ENCODE measurements at places on chromosomes 13 and 19.
A peak's percentile ranks its signal among the peaks of the same experiment; 100 is the strongest.

- no peak for DNase-seq
Measured at GRCh38 chr19:11722414-11722813, 16.3 kb downstream of the ZNF823 start.

GRCh38 chr13:112956571-112957294 is 12.3 kb upstream of the MCF2L start:
- no peak for DNase-seq

GRCh38 chr13:102710261-102710679 is 15.4 kb upstream of the METTL21C start:
- DNase-seq: no peak

- no peak for DNase-seq
Measured at GRCh38 chr13:79508224-79508961, 27.4 kb downstream of the NDFIP2 start.

DNA sequence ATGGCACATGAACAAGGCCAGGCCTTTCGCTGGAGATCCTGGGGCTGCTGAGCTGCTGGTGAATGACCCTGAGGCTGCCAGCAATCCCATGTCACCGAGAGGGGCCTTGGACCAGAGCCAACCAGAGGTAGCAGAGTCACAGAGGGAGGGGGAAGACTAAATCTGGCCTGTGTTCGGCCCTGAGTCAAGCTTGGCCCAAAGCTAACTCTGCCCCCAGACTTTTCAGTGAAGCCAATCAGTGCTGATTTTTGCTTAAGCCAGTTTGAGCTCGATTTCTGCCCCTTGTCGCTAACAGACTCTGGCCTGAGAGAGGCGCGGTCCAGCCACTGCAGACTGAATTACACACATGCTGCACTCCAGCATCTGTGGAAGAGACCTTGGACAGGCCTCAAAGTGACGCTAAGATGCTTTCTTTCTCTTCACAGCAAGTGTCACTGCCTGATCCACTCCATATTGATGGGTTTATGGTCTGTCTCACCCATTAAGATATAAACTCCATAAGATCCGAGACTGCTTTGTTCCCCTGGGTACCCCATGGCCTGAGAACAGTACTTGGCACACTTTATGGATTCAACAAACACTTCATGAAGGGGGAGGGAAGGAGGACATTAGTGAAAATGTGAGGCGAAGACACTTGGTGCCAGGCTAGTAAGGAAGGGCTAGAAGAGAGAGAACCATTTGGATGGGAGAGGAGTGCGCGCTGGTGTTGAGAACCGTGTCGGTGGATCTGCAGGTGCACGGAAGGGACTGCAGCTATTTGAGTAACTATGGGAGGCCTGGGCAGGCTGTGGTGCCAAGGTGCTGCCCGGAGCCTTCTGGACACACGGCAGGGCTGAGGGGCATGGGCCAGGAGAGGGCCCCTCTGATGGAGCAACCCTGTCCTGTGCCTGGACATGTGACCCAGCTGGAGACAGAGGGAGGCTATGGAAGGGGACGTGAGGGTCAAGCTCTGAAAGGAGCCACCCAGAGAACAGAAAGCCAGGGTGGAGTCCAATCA is 17.6 kb downstream of the RANBP3 start:
- no peak for DNase-seq

DNA sequence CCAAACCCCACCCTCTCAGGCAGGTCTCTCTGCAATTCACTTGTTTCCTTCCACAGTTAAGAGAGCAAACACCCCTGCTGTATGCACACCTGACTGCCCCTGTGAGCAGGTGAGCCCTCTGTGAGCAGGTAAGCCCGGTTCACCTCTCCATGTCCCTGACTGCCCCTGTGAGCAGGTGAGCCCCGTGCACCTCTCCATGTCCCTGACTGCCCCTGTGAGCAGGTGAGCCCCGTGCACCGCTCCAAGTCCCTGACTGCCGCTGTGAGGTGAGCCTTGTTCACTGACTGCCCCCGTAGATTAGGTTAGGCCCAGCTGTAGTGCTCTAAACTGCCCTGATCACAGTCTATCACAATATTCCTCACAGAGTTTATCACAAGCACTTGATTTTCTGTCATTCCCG is 29.2 kb downstream of the TMTC4 start:
- DNase-seq: no peak

GRCh38 chr19:48394331-48395169 is 1.1 kb downstream of the GRIN2D start:
- no peak for DNase-seq

GRCh38 chr19:677201-677600 is 1.0 kb downstream of the FSTL3 start:
- DNase-seq: no peak

DNA sequence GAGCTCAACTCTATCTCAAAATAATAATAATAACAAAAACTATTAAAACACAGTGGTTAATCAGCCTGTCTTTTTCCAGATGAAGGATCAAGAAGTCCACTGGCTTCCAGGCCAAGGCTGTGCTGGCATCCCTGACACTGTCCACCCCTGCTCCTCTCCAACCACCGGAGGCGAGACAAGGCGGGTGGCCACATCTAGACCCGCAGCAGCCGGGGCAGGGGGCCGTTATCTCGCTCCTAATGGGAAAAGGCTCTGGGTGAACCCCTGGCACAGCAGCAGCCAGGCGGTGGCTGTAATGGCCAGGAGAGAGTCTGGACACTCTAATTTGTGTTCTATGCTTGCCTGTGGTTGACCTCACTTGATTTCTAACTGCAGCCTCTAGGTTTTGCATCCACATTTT is 158.0 kb upstream of the SOX1 start:
- no peak for DNase-seq

GRCh38 chr19:38143847-38144246 is 80.2 kb downstream of the DPF1 start:
- no peak for DNase-seq

- DNase-seq: no peak
Measured at GRCh38 chr13:65292488-65292901, 1937.6 kb downstream of the PCDH9 start.

- no peak for DNase-seq
Measured at GRCh38 chr13:98435376-98435775, 141.5 kb downstream of the STK24 start.

GRCh38 chr13:24220086-24220703 is 59.7 kb downstream of the SPATA13 start:
- DNase-seq: peak; percentile 66

DNA sequence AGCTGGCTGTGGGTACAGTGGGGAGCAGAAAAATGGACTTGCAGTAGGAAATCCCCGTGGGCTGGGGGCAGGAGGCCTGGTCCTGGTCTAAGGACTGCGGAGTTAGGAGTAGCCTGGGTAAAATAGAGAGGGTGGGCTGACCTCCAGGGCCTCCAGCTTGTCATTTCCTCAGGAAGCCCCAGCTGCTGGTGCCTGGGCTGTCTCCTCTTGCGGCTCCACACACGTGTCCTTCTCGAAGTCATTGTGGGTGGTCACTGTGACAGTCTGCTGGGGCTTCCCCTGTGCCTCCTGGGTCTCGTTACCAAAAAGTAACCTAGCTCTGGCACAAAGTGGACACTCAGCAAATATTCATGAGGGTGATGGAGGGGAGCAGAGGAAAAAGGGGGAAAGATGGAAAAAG is 259.7 kb downstream of the FGF9 start:
- DNase-seq: no peak

- no peak for DNase-seq
Measured at GRCh38 chr19:40055049-40055448, 982 bp downstream of the ZNF780B start.

GRCh38 chr19:46622118-46622446 is 2.8 kb downstream of the PTGIR start:
- no peak for DNase-seq

DNA sequence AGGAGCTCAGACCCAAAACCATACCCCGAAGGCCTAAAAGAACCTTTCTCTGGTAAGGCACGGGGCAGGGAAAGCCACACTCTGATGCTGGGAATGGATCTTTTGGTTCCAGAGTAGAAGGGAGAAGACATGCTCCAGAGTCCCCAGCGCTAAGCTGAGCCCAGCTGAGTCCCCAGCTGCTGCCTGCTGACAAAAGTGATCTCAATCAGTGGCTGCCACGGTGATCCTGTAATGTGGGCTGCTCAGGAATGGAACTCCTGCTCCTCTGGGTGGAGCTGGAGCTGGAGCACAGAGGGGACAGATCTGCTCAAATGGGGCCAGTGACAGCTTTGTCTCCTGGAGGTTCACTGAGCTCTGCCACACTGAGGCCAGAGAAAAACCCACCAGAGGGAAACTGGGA is 70.5 kb downstream of the MLLT1 start:
- no peak for DNase-seq

DNA sequence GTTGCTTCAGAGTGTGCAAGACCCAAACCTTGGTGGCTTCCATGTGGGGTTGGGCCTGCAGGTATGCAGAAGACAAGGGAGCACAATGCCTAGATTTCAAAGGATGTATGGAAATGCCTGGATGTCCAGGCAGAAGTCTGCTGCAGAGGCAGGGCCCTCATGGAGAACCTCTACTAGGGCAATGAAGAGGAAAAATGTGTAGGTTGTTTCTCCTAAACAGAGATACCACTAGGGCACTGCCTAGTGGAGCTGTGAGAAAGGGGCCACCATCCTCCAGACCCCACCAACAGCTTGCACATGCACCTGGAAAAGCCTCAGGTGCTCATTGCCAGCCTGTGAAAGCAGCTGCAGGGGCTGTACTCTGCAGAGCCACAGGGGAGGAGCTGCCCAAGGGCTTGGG is 532.6 kb upstream of the GPC6 start:
- no peak for DNase-seq

- DNase-seq: no peak
Measured at GRCh38 chr13:41710771-41711170, 250.1 kb downstream of the VWA8 start.

DNA sequence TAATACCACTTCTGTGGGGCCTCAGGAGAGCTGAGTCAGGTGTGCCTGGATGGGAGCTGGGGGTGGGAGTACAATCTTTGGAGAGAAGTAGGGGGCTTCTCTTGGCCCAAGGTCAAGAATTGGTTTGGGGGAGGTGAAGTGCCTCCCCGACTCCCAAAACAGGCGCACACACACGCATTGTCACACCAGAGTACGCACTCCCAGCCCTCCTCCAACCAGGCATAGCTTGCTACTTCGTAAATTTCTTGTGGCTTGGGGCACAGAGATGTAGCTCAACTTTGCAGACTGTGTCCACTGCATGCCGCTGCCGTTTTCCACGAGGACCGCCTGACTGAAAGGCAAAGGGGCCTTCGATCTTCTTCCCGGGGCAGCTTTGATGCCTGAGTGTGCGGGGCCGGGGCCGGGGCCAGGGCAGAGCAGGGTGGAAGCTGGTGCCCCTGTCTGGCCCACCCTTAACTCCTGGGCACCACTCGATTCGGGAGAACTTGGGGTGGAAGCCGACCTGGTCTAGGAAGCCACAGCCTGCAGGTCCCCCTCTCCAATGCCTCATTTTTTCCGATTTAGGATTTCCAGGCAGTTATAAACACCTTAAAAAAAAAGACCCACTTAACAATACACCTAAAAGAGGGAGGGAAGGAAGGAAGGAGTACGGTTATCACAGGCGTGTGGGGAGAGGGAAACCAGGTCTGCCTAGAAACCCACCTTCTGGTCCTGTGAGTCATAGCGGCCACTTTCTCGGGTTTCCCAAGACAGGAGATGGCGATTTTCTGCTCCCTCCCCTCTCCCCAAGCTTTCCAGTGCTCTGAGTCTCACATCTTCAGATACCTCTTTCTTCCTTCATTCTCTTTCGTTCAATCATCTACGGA is 5.8 kb upstream of the TSHZ3 start:
- no peak for DNase-seq

- DNase-seq: no peak
Measured at GRCh38 chr13:69580255-69580654, 527.4 kb upstream of the ATXN8OS start.

DNA sequence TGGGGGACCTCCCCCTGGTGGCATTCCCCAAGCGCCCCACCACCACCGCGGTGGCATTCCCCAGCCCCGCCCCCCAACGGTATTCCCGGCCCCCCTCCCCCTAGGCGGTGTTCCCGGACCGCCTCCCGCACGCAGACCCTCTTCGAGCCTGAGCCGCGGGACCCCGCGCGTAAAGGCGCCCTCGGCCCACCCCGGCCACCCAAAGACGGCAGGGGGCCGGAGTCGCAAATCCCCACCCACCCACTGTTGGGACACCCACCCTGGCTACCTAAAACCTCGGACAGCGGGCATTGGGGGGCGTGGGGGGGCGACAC is 22.4 kb downstream of the OLFM2 start:
- DNase-seq: no peak

- no peak for DNase-seq
Measured at GRCh38 chr13:37869756-37870488, at the start of gene TRPC4. Gene TRPC4, minus strand, starts transcription at chr13:37869772. Its CDS starts 86,439 bp downstream, at chr13:37783333.

- DNase-seq: no peak
Measured at GRCh38 chr13:44574466-44574855, 1.7 kb downstream of the TSC22D1 start.

GRCh38 chr19:23957660-23958281 is 43.1 kb downstream of the ZNF726 start:
- no peak for DNase-seq

GRCh38 chr19:51976852-51977251 is 9.8 kb downstream of the ZNF350 start:
- no peak for DNase-seq

- no peak for DNase-seq
Measured at GRCh38 chr19:51503286-51503817, 1.8 kb upstream of the SIGLEC12 start.

DNA sequence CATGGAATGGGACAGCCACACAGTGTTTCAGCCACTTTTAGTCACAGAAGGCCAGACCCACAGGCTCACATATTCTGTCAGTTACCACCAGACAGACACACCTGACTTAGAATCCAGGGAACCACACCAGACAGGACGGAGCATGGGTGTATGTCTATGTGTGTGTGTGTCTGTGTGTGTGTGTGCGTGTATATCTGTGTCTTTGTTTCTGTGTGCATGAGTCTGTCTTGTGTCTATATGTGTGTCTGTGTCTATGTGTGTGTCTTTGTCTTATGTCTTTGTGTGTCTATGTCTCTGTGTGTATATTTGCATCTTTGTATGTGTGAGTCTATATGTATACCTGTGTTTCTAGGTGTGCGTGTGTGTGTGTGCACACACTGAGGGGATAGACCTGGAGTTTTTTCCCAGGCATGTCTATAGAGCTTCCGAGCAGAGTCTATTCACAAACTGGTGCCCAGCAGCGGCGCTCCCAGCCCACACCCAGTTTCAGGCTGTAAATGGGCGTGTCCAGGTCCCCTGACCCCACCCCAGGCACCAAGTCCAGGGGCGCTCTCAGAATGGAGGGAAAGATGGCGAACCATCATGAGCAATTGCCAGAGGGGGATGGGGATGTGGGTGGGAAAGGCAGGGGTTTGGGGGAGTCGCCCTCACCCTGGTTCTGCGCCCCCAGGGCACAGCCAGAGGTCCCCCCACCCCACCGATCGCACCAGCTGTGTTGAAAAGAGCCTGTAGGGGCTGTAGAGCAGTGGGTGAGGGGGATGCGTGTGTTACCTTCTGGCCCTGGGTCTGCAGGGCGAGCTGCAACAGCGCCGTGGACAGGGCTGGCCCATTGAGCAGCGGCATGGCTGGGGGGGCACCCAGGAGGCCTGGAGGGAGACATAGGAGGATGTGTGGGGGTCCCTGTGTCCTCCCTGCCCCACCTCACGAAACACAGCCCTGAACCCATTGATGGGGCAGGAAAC is 6.3 kb upstream of the FDX2 start:
- no peak for DNase-seq

Measured in GM12864 (cell line).